ENCODE measurements at places on chromosomes 3 and 15. TPM values are rescaled to one million over a fixed set of nuclear protein-coding genes. Genes with fewer than 3 reads are reported as not detected.
A peak's percentile ranks its signal among the peaks of the same experiment; 100 is the strongest.

SPSB4 gene
- polyA plus RNA-seq = not detected

DOCK3 gene
- not detected for polyA plus RNA-seq

ALDH1A3 gene
- polyA plus RNA-seq = not detected

CASR gene
- not detected for polyA plus RNA-seq

PRSS50 gene
- polyA plus RNA-seq = not detected

- H3K27me3 ChIP-seq = no peaks in the 10 kb centered on the region
- H3K4me3 ChIP-seq = no peak overlapping the region
- H3K27ac ChIP-seq = peak overlapping the region; percentile 58
- H3K4me1 ChIP-seq = peaks cover 17% of the 10 kb centered on the region
Measured at GRCh38 chr3:113783463-113783862, 36.6 kb downstream of the ATP6V1A start.

DNA sequence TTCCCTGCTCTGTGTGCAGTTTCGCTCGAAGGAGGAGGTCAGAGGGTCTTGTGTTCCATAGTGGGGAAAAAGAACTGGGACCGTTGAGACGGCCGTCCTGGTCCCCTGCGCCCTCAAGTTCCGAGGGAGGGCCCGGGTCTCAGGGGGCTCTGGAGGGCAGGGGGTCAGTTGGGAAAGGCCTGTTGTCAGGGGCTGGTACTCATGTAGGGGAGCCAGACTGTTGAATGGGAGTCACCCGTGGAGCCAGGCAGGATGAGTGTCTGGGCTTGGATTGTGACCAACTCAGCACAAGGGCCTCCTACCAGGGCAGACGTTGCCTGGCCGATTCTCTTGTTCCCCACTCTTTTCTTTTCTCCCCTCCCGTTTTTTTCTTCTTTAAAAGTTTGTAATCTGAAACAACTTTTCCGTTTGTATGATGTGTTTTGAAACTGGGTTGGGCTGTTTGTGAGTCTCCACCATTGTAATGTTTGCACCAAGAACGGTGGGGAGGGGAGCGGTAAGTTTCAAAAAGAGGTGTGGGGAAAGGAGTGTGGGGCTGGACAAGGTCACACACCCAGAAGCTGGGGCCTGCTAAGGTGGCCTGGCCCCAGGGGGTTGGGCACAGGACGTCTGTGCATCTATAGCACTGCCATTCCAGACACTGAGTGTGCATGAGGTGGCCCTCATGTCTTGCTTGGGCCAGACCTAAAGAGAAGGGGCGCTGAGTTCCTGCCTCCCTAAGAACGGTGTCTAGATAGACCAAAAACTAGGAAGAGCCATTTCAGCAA lies 1.1 kb downstream of the CMTM7 start:
- H3K27me3 ChIP-seq = no peaks in the 10 kb centered on the region
- peaks cover 49% of the 10 kb centered on the region for H3K4me1 ChIP-seq
- peak overlapping the region; percentile 95 for H3K4me3 ChIP-seq
- H3K36me3 ChIP-seq = no peaks in the 10 kb centered on the region
- no peak for DNase-seq

- H3K27me3 ChIP-seq = no peaks in the 10 kb centered on the region
- H3K4me3 ChIP-seq = no peak overlapping the region
- peaks cover 7% of the 10 kb centered on the region for H3K36me3 ChIP-seq
- peaks cover 3% of the 10 kb centered on the region for H3K4me1 ChIP-seq
- no peak for DNase-seq
Measured at GRCh38 chr15:42696626-42697025, 40.3 kb downstream of the CDAN1 start.

GRCh38 chr15:85625856-85626255 lies 168.9 kb downstream of the KLHL25 start:
- H3K36me3 ChIP-seq = peaks cover 8% of the 10 kb centered on the region
- H3K27me3 ChIP-seq = peaks cover 7% of the 10 kb centered on the region
- peak overlapping the region; percentile 80 for H3K4me3 ChIP-seq
- DNase-seq = peak; percentile 79
- H3K4me1 ChIP-seq = peaks cover 71% of the 10 kb centered on the region
- peak overlapping the region; percentile 96 for H3K27ac ChIP-seq

DNA sequence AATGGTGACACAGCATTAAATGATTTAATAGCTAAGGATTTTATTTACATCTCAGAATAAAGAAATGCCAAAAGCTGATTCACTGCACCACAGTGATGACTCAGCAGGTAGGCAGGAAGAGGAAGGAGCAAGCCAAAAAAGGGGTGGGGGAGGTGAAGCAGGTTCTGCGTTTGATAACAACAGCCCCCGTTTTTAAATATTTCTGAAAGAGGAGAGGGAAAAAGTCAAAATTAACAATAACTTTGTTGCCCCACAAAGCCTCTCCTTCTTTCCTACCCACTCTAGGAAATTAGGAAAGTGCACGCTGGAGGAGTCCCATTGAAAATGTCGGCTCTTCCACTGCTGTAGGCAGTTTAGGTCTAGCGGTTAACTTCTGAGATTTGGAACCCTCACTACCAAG lies 9.9 kb upstream of the CCDC54 start:
- peaks cover 5% of the 10 kb centered on the region for H3K4me1 ChIP-seq
- H3K27ac ChIP-seq = no peak overlapping the region
- no peak for DNase-seq
- H3K36me3 ChIP-seq = no peaks in the 10 kb centered on the region
- peaks cover 6% of the 10 kb centered on the region for H3K27me3 ChIP-seq

GRCh38 chr3:125594581-125595011 lies 701 bp downstream of the OSBPL11 start:
- peak; percentile 7 for DNase-seq
- peak overlapping the region; percentile 96 for H3K4me3 ChIP-seq
- no peaks in the 10 kb centered on the region for H3K36me3 ChIP-seq
- peak overlapping the region; percentile 93 for H3K27ac ChIP-seq
- no peaks in the 10 kb centered on the region for H3K27me3 ChIP-seq

- peaks cover 5% of the 10 kb centered on the region for H3K27me3 ChIP-seq
- H3K4me3 ChIP-seq = peak overlapping the region; percentile 52
- no peaks in the 10 kb centered on the region for H3K36me3 ChIP-seq
- no peak for DNase-seq
Measured at GRCh38 chr15:66617137-66618090, 51.6 kb upstream of the LCTL start.

- peak; percentile 63 for DNase-seq
- peaks cover 5% of the 10 kb centered on the region for H3K27me3 ChIP-seq
- H3K27ac ChIP-seq = peak overlapping the region; percentile 95
- H3K4me3 ChIP-seq = peak overlapping the region; percentile 95
- H3K4me1 ChIP-seq = peaks cover 43% of the 10 kb centered on the region
- H3K36me3 ChIP-seq = no peaks in the 10 kb centered on the region
Measured at GRCh38 chr15:45635191-45635638, 386 bp downstream of the SQOR start.

DNA sequence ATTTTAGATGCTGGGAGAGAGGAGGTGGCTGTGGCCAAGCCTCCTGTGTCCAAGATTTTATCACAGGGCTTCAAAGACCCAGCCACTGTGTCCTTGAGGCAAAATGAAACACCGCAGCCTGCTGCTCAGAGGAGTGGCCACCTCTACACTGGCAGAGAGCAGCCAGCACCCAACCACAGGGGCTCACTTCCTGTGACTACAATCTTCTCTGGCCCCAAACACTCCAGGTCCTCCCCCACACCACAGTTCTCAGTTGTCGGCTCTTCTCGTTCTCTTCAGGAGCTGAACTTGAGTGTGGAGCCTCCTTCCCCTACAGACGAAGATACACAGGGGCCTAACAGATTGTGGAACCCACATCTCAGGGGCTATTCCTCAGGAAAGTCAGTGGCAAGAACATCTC lies 45.6 kb downstream of the CDAN1 start:
- DNase-seq = peak; percentile 18
- peaks cover 25% of the 10 kb centered on the region for H3K4me1 ChIP-seq
- H3K27me3 ChIP-seq = no peaks in the 10 kb centered on the region
- H3K4me3 ChIP-seq = peak overlapping the region; percentile 20

- H3K27ac ChIP-seq = no peak within 1 kb of the TSS
- peak within 1 kb of the TSS; percentile 42 for H3K4me3 ChIP-seq
- H3K4me1 ChIP-seq = peaks cover 6% of the 10 kb centered on the region
- no peak for DNase-seq
- H3K36me3 ChIP-seq = peaks cover 4% of the 10 kb centered on the region
- peaks cover 4% of the 10 kb centered on the region for H3K27me3 ChIP-seq
Measured at GRCh38 chr15:84816694-84817465, at the start of gene ALPK3. TSS of gene ALPK3 (plus strand) at chr15:84817356. CDS start at chr15:84817453, 97 bp downstream.

DNA sequence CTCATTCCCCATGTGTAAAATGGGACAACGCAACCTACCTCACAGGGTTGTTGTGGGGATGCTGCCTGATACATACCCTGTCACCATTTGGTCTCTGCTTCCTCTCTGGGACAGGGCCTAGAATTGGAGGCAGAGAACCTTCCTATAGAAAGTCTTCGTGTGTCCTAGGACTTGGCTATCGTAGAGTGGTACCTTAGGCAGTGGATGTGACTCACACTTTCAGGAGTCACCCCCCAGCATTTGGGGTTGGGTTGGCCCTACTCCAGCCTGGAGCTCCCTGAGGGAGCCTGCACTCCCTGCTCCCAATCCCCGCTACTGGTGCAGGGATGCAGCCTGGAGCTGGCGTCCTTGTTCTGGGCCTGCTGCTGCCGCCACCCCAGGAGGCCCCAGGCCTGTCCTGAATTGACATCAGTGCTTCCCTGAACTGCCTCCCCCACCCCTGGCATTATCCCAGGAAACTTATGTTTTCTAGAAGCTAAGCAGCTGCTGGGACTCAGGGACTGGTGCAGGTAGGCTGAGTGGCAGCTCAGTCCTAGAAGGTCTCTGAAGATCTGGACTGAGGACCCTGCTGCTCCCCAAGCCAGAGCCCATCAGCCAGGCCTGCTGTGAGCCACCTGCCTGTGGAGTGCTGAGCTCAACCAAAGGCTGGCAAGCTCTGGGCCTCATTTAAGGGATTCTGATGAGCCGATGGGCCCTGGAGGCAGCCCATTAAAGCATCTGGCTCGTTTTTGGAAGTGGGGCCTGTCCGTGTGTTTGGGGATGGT lies 9.9 kb downstream of the C15orf39 start:
- H3K27ac ChIP-seq = peak overlapping the region; percentile 59
- H3K4me1 ChIP-seq = peaks cover 41% of the 10 kb centered on the region
- H3K36me3 ChIP-seq = peaks cover 4% of the 10 kb centered on the region
- peaks cover 2% of the 10 kb centered on the region for H3K27me3 ChIP-seq
- DNase-seq = no peak

GRCh38 chr15:45314960-45315359 lies 62.9 kb downstream of the SLC28A2 start:
- no peak for DNase-seq
- no peak overlapping the region for H3K4me3 ChIP-seq
- H3K27ac ChIP-seq = no peak overlapping the region
- H3K36me3 ChIP-seq = no peaks in the 10 kb centered on the region
- H3K4me1 ChIP-seq = peaks cover 3% of the 10 kb centered on the region

- peak within 1 kb of the TSS; percentile 37 for H3K27ac ChIP-seq
- H3K36me3 ChIP-seq = peaks cover 7% of the 10 kb centered on the region
- peaks cover 12% of the 10 kb centered on the region for H3K27me3 ChIP-seq
- H3K4me3 ChIP-seq = peak within 1 kb of the TSS; percentile 95
- H3K4me1 ChIP-seq = peaks cover 13% of the 10 kb centered on the region
Measured at GRCh38 chr15:45187894-45188830, at the start of gene SHF. TSS of gene SHF (minus strand) at chr15:45187966. CDS start at chr15:45187951, 15 bp downstream.

DNA sequence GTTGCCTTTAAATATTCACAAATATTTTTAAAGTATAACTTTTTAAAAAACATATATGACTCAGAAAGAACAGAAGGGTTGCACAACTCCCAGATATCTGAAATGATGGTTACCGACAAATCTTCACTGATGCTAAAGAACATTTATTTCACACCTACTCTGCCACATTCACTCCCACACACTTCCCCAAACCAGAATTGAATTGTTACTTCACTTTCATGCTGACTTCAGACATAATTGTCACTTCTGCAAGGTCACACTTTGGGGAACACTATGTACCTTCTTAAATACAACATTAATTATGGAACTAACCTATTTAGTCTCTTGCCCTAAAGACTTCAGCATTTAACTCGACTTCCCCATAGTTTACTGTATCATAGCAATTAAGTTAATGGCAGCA lies 795.1 kb downstream of the FHIT start:
- H3K27me3 ChIP-seq = no peaks in the 10 kb centered on the region
- peaks cover 17% of the 10 kb centered on the region for H3K4me1 ChIP-seq
- DNase-seq = peak; percentile 1
- no peak overlapping the region for H3K4me3 ChIP-seq
- H3K36me3 ChIP-seq = no peaks in the 10 kb centered on the region

DNA sequence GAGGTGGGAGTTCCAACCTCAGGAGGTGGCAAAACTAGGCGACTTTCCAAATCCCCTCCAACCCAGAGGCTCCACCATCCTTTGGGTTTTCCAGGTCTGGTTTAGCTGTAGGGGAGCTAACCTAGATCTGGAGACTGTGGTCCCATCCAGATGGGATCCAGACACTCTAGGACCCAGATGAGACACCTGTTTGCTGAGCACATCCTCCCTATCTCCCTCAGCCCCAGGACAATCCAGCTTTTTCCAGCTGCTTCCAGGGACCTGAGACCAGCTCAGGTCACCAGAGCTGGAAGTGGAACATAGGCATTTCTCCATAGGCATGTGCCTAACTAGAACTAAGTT lies 18.2 kb downstream of the CRTAP start:
- H3K4me1 ChIP-seq = peaks cover 5% of the 10 kb centered on the region
- no peak for DNase-seq
- no peak overlapping the region for H3K27ac ChIP-seq
- H3K4me3 ChIP-seq = no peak overlapping the region
- no peaks in the 10 kb centered on the region for H3K27me3 ChIP-seq
- H3K36me3 ChIP-seq = peaks cover 24% of the 10 kb centered on the region

GRCh38 chr15:69744391-69745162 lies 292.0 kb downstream of the RPLP1 start:
- H3K36me3 ChIP-seq = no peaks in the 10 kb centered on the region
- no peak overlapping the region for H3K4me3 ChIP-seq
- peaks cover 50% of the 10 kb centered on the region for H3K27me3 ChIP-seq
- no peak for DNase-seq
- H3K4me1 ChIP-seq = peaks cover 41% of the 10 kb centered on the region
- H3K27ac ChIP-seq = no peak overlapping the region

- no peak overlapping the region for H3K27ac ChIP-seq
- no peaks in the 10 kb centered on the region for H3K36me3 ChIP-seq
- peaks cover 1% of the 10 kb centered on the region for H3K27me3 ChIP-seq
- H3K4me1 ChIP-seq = no peaks in the 10 kb centered on the region
Measured at GRCh38 chr15:62920682-62921502, 121.7 kb upstream of the TPM1 start.

Measured in immature natural killer cell (primary cell).